ENCODE measurements at places on chromosomes 5 and 9. TPM values are rescaled to one million over a fixed set of nuclear protein-coding genes. Genes with fewer than 3 reads are reported as not detected.

- no peak overlapping the region for H3K4me3 ChIP-seq
- H3K36me3 ChIP-seq, result no peaks in the 10 kb centered on the region
- H3K27ac ChIP-seq, result no peak overlapping the region
- DNase-seq, result no peak
Measured at GRCh38 chr9:115495052-115495635, 377.2 kb upstream of the TNC start.

Gene HTR4
- total RNA-seq, result 5.0 TPM

- no peaks in the 10 kb centered on the region for H3K36me3 ChIP-seq
- peak overlapping the region; percentile 56 for H3K27ac ChIP-seq
- peaks cover 18% of the 10 kb centered on the region for H3K4me1 ChIP-seq
- H3K4me3 ChIP-seq, result peak overlapping the region; percentile 77
Measured at GRCh38 chr5:114362197-114362976, 517 bp downstream of the KCNN2 start.

GRCh38 chr9:126667190-126668055 is 53.7 kb downstream of the LMX1B start:
- peaks cover 17% of the 10 kb centered on the region for H3K4me1 ChIP-seq
- peaks cover 6% of the 10 kb centered on the region for H3K27me3 ChIP-seq
- H3K27ac ChIP-seq, result no peak overlapping the region
- H3K4me3 ChIP-seq, result no peak overlapping the region
- H3K36me3 ChIP-seq, result no peaks in the 10 kb centered on the region
- DNase-seq, result no peak

DNA sequence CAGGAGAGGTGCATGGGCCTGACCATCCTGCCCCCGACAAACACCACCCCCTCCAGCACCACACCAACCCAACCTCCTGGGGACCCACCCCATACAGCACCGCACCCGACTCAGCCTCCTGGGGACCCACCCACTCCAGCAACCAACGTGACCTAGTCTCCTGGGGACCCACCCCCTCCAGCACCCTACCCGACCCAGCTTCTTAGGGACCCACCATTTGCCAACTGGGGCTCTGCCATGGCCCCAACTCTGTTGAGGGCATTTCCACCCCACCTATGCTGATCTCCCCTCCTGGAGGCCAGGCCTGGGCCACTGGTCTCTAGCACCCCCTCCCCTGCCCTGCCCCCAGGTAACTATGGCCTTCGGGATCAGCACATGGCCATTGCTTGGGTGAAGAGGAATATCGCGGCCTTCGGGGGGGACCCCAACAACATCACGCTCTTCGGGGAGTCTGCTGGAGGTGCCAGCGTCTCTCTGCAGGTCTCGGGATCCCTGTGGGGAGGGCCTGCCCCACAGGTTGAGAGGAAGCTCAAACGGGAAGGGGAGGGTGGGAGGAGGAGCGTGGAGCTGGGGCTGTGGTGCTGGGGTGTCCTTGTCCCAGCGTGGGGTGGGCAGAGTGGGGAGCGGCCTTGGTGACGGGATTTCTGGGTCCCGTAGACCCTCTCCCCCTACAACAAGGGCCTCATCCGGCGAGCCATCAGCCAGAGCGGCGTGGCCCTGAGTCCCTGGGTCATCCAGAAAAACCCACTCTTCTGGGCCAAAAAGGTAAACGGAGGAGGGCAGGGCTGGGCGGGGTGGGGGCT is 4.6 kb downstream of the CEL start:
- no peak overlapping the region for H3K4me3 ChIP-seq
- no peaks in the 10 kb centered on the region for H3K4me1 ChIP-seq
- H3K27me3 ChIP-seq, result no peaks in the 10 kb centered on the region
- no peak overlapping the region for H3K27ac ChIP-seq

DNA sequence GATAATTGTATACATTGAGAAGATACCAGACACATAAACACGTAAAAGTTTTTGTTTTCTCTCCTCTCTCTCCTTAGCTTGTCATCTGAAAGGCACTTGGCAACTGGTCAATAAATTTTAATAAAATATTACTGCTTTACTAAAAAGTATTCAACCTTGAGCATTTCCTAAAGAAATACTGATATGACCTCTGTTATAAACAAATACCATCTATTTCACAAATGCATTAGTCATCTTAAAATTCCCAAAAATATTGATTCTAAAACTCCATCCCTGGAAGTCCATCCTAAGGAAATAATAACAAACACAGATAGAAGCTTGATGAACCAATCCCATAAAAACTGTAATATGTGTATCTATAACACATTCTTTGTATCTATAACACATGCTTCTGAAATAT is 483.2 kb downstream of the TLR4 start:
- no peaks in the 10 kb centered on the region for H3K27me3 ChIP-seq
- no peaks in the 10 kb centered on the region for H3K4me1 ChIP-seq
- no peaks in the 10 kb centered on the region for H3K36me3 ChIP-seq
- no peak overlapping the region for H3K4me3 ChIP-seq

GRCh38 chr9:111035543-111036428 is 2.5 kb downstream of the LPAR1 start:
- peaks cover 12% of the 10 kb centered on the region for H3K27me3 ChIP-seq
- no peak for DNase-seq
- no peaks in the 10 kb centered on the region for H3K36me3 ChIP-seq
- H3K27ac ChIP-seq, result peak overlapping the region; percentile 84
- peak overlapping the region; percentile 64 for H3K4me3 ChIP-seq

Gene WWC1
- total RNA-seq, result 0.27 TPM

GRCh38 chr5:154470947-154471870 is 6.8 kb downstream of the HAND1 start:
- peaks cover 5% of the 10 kb centered on the region for H3K27me3 ChIP-seq
- no peaks in the 10 kb centered on the region for H3K36me3 ChIP-seq
- H3K4me3 ChIP-seq, result peak overlapping the region; percentile 23
- DNase-seq, result no peak
- H3K27ac ChIP-seq, result no peak overlapping the region
- H3K4me1 ChIP-seq, result no peaks in the 10 kb centered on the region

Gene MCIDAS
- not detected for total RNA-seq

DNA sequence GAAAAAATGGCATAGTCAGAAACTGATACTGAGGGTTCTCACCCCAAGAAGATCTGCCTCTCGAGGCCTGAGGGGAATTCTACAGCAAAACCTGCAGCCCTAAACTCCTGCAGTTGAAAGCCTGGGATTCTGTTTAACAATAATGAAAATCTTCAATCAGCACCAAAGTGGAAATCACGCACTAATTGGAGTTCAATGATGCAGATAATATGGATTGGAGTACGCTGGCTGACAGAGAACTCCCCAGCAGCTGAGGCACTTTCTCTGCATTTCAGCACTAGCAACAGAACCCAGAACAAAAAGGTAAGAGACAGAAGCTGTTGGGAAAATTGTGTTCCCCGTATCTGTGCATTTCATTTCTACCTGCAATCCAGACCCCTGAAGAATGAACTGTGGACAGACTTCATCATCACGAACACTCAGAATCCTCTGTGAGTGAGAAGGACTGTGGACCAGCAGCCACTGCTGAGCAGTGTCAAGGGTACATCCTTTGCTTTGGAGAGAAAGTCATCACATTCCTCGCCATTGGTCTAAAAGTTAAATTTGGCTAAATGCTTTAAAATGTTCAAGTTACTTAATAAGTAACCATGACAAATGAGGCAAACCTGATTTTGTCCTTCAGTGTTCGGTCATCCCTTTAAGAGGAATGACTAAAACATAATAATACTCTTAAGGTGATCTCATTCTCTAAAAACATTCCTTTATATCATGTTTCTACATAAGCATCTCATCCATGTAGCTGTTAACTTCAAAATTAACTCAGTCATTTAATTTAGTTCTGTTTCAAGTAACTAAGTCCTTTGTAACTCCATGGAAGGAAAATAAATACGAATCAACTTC is 126.1 kb downstream of the GAS1 start:
- H3K27ac ChIP-seq, result no peak overlapping the region
- no peaks in the 10 kb centered on the region for H3K36me3 ChIP-seq
- no peaks in the 10 kb centered on the region for H3K4me1 ChIP-seq
- H3K27me3 ChIP-seq, result no peaks in the 10 kb centered on the region

Gene TXNDC8
- not detected for total RNA-seq

GRCh38 chr5:120368923-120369715 is 95.0 kb upstream of the PRR16 start:
- no peaks in the 10 kb centered on the region for H3K4me1 ChIP-seq
- H3K36me3 ChIP-seq, result no peaks in the 10 kb centered on the region
